ENCODE measurements at places on chromosomes 5 and 9.

DNA sequence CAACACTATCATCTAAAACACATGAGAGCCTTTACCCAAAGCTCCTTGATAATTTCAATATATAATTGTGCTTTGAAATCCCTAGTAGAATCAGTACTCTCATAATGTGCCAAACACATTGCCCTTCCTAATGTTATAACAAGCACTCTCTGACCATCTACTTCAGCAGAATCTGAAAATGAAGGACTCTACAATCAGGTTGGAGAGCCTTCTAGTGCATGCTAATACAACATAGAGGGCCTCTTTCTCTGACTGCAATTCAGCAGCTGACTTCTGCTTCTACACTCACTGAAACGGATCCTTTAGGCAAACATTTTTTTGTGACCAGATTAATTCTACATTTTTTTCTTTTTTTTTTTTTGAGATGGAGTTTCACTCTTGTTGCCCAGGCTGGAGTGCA, 155.6 kb downstream of the EPB41L4A start:
- no peak for DNase-seq

GRCh38 chr9:19130436-19130835, 3.1 kb upstream of the PLIN2 start:
- no peak for DNase-seq

DNA sequence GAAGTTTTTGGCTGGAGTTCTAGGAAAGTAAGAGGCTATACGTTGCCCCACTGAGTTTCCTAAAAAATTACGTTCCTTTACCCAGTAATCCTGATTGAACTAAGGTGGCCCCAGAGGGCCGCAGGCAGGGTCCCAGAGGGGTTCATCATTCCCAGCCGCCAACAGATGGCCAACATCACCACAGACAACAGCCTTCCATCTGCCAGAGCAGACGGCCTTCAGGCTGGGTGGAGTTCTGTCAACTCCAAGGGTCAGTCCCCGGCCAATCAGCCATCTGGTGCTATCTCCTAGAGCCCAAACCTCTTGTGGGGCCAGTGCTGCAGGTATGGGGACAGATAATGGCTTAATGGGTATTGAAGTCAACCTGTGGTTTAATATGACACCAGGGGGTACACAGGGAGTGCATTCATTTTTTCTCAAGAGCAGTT, 30.4 kb downstream of the TBC1D2 start:
- no peak for DNase-seq

DNA sequence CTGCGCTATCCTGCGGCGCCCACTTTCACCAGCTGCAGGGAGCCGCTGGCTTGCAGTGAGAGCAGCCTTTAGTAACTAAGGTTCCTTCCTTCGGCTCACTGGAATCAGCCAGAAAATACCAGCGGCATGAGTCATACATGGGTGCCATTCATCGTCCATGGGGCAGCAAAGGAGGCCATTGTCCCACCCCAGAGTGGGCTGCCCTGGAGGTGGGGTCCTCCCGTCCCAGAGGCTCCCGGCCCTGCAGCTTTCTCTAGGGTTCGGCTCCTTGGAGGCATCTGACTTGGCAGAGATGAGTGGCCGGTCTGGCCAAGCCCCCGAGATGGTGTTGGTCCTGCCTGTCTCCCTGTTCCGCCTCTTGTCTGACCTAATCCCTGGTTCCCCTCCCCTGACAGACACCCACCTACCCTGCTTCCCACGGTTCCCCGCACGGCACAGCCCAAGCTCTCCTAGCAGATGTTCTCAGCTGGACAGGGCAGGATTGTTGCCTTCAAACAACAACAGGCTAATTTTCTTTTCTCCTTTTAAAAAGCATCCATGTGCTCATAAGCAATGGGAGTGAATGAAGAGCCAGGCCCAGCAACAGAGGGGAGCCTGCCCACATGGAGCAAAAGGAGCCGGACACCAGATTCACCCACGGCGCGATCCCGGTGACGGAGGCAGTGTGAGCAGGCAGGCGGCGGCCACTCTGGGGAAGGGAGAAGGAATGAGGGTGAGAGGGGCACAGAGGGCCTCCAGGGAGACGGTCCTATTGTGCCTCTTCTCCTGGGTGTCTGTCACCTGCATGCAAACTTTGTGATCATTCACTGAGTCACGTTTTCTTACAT, 97.0 kb upstream of the COL5A1 start:
- DNase-seq: no peak

GRCh38 chr5:57258052-57258451, 84.2 kb downstream of the GPBP1 start:
- no peak for DNase-seq

GRCh38 chr5:32935283-32935682, 224.2 kb downstream of the NPR3 start:
- DNase-seq: no peak

GRCh38 chr5:9168791-9169556, 376.9 kb downstream of the SEMA5A start:
- DNase-seq: no peak

GRCh38 chr5:92907938-92908606, 672.9 kb downstream of the NR2F1-AS1 start:
- no peak for DNase-seq

DNA sequence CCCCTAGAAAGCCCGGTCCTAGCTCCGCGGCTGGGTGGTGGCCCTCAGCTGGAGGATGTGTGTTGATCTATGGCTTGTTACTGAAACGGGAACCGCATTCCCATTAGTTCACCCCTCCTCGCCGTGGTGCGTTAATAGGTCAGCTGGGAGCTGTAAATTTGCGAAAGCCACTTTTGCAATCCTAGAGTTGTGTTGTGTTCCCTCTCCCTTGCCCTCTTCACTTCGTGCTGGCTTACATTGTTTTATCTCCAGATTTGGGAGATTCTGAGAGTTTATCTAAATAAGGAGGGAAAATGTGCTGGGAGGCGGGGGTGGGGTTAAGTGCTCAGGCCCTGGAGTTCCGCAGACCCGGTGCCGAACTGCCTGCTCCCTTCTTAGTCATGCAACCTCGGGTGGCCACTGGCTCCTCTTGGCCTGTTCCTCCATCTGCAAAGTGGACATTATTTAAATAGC, 62.8 kb downstream of the HMCN2 start:
- DNase-seq: no peak

GRCh38 chr9:35743880-35744518, 5.0 kb downstream of the GBA2 start:
- no peak for DNase-seq

- no peak for DNase-seq
Observed at GRCh38 chr9:129857207-129857606, 21.9 kb downstream of the USP20 start.

DNA sequence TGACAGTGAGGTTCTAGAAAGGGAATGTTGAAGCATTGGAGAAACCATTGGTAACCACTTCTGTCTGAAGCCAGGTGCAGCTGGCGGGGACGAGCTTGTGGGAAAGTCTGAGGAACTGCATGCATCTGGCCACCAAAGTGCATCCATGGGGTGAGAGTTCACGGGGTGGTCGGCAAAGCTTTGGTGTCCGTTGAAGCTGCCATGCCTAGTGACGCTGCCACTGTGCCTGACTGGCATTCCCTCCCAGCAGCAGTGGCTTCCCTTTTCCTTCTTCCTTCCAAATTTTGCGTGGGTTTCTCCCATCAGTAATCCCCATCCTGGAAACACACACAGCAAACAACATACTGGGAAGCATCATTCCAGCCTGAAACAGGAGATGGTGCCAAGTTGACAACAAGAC, 145.7 kb upstream of the ALDH1B1 start:
- DNase-seq: no peak

- no peak for DNase-seq
Observed at GRCh38 chr5:125685771-125686170, 737.4 kb upstream of the GRAMD2B start.

GRCh38 chr5:172385707-172386106, 68.6 kb downstream of the SH3PXD2B start:
- DNase-seq: no peak

GRCh38 chr9:13626601-13627000, 347.1 kb upstream of the MPDZ start:
- DNase-seq: no peak

DNA sequence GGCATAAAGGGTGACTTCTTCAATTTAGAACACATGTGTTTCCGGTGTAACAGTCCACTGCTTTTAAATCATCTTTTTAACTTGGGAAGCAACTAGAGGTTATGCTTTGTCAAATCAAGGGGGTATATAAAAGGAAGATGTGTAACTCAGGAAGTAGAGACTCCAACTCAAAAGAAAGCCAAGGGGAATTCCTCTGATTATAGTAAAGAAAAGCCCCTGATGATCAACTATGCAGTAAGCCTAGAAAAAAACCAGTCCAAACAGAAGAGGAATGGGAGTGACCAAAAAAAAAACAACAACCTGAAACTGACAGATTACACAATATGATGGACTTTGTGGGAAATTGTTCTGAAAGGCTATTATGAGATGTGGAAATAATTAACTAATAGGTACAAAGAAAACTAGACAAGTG, 90.3 kb downstream of the AK8 start:
- DNase-seq: no peak

GRCh38 chr9:136087741-136088480, 7.2 kb downstream of the NACC2 start:
- DNase-seq: no peak

- no peak for DNase-seq
Observed at GRCh38 chr9:21677834-21678233, 124.6 kb upstream of the MTAP start.

DNA sequence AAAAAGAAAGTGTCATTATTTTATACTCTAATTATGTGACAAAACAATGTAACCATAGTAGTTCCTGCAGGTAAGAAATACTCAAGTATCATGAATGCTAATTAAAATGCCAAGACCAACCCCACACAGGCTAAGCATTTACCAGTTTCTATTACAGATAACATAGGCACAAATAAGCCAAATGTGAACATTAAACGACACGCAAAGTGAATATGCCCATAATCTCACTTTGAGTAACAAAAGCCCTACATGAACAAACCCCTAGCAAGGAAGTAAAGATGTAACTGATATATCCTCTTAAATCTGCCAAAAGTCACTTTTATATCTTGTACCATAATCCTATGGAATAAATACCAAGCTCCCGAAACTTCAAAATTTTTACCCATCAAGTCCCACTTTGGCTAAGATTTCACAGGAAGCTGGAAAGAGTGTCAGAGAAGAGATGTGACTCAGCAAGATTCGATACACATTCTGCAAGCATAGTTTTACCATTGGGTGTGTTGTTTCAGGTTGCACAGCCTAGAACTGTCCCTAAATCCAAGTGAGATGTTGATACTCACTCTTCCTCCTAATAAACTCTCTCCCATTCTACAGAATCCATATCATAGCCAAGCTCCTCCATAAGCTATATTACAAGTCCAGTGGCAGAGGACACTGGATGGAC, 28.8 kb downstream of the TRPM6 start:
- DNase-seq: no peak

DNA sequence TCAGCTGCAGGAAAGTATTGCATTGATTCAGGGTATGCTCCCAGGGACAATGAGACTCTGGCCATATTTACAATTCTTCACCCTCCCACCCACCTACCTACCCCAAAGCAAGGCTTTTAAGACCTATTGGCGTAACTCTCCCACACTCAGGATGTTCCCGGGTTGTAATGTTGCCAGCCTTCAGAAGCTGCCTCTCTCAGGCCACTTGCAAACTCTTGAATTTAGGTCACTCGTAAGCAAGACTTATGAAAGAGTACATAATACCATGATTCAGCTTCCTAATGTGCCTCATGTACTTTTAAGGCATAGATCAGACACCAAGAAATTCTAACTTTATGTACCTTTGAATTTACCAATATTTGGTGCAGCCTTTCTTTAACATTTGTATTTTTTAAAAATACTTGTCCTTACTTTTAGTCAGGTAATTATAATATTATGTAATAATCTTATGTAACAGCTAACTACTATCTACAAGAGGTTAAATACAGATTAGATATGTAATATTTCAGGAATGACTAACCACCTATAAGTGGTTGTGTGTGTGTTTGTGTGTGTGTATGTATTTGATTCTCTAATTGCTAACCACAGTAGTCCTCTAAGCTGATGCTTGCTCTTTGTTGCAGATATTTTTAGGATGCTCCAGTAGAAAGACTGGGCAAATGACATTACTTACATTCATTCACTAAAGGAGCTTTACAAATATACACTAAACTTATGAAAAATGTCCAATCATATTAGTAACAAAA, 630.5 kb upstream of the MEF2C start:
- no peak for DNase-seq

GRCh38 chr5:147437161-147437596, 72.7 kb downstream of the DPYSL3 start:
- no peak for DNase-seq

Measured in stimulated activated CD8-positive, alpha-beta memory T cell treated with anti-CD3 and anti-CD28 coated beads, Interleukin-2, amount 100 ng/mL, for 48 hours (primary cell).